ENCODE measurements at places on chromosomes 5 and 9.

DNA sequence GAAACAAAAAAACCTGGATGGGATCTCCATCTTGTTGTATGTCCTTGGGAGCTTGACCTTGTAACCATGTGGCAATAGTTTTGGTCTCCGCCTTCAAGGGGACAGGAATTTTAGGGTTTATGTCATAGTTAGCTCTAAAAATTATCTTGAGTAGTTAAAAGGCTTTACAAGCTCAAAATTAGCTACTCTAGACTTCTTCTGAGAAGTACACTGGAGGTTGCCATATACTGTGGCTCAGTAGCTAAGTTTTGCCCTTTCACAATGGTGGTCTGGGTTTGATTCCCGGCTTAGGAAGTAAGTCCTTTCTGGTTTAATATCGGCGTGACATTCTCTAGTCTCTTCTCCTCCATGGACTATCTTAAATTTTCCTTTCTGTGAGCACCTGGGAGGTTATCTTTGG is 48.9 kb upstream of the DMAC1 start:
- DNase-seq: no peak

GRCh38 chr5:73943397-73943796 is 317.4 kb downstream of the ARHGEF28 start:
- DNase-seq: no peak

GRCh38 chr5:31328040-31328733 is 134.7 kb downstream of the CDH6 start:
- no peak for DNase-seq

- DNase-seq: no peak
These were observed 260.0 kb downstream of the AUH start for GRCh38 chr9:91101611-91102168.

DNA sequence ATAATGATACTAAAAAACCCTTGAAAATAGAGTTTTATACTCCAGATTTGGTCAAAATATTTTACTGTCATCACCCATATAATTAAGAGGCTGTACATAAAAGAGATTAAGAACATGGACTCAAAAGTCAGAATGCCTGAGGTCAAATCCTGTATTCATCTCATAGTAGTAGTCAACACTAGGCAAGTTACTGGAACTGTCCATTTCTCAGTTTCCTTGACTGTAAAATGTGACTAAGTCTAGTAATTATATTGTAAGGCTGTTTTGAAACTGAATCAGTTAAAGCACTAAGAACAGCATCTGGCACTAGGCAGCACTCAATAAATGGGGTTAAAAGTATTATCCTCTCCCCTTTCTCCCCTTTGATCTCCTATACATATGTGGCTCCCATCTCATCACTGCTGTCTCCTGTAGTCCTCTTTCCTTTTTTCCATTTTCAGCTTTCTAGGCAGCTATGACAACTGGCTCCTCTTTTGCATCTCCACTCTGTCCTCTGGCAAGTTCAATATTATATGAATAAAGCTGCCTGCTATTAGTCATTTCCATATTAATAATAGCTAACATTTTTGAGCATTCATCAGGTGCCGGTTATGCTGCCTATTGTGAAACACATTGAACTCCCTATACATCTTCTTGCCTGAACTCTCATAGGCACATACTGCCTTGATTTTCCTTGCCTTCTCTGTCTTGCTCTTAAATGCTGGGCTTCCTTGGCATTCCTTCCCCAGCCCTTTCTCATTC is 185.8 kb upstream of the NREP start:
- DNase-seq: no peak

DNA sequence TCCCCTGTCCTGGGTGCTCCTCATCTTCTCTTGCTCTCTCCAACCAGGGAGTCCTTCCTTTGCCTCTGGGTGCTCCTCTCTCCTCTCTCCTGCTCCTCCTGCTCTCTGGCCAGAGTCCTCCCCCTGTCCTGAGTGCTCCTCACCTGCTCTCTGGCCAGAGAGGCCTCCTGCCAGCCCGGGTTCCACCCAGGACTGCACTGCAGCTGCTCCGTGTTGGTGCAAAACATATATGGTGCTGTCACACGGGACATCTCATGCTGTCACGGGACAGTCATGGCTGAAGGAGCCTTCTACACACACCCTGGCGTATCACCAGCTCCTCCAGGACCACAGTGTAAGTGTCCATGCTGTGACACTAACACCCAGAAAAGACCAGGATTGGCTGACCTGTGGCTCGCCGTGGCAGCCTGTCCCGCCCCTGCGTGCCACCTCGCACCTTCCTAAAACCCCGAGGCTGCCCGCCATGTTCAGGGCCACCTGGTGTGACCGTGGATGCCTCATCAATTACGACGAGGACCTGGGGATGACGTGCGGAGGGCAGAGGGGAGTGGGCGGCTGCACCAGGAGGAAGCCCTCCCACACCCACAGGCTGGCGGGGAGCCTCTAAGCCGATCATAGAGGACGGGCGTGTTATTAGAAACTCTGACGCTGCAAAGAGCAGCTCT is 27.9 kb upstream of the SLC6A3 start:
- DNase-seq: no peak

DNA sequence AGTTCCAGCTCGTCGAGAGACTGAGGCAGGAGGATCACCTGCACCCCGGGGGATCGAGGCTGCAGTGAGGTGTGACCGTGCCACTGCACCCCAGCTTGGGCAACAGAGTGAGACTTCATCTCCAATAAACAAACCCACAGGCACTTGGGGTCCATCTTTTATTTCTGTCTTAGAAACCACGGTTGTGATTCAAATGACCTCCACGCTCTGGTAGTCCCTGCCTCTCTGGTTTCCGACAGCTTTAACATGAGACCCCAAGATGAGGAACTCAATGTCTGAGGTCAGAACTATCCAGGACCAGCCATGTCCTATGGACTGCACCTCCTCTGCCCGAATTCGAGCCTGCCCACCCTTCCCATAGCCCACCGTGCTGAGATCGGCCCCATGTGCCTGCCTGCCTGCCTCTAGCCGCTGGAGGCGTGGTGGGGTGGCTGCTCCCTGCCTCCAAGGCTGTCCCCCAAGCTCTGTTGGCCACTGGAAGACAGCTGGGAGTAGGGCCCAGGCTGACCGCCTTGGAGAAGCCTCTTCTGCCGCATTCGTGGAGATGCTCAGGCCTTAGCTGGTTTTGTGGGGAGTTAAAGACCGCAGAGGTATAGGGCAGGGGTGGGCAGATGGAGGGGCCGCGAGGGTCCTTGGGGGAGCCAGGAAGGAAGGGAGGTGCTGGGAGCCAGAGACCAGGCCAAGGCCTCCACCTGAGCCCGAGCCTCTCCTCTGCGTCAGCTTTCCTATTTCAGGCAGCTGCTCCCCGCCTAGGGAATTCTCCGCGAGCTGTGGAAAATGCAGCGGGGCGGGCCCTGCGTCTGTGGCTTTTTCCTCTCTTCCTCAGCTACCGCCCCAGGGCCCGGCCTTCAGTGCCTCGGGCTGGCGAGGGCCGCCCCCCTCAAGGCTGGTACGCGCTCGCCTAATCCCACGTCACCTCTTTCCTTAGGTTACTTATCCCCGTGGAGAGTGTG is 6.9 kb upstream of the WDR5 start:
- no peak for DNase-seq

DNA sequence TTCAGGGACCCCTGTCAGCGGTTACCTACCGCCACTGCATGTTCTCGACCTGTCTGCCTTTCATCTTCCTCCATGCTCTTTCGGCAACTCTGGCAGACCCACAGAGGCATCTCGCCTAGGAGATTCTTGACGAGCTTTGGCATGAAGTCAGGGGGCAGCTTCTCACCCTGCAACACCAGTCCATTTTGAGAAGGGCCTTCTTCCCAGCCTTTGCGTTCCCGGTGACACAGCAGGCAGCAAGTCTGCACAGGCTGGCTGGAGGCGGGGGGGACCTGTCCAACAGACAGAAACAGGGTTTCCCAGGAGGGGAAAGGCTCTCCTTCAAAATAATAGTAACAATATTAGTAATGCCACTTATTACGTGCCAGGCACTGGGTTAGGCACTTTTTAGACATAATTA is 15.5 kb downstream of the FAM193B start:
- no peak for DNase-seq
